ENCODE measurements at places on chromosomes 1 and 21. TPM values are rescaled to one million over a fixed set of nuclear protein-coding genes. Genes with fewer than 3 reads are reported as not detected.
A peak's percentile ranks its signal among the peaks of the same experiment; 100 is the strongest.

ATP6V1G3 gene
- not detected for total RNA-seq

UMODL1 gene
- not detected for total RNA-seq

ADCY10 gene
- total RNA-seq: 0.20 TPM

FGGY gene
- 25.6 TPM for total RNA-seq

COL8A2 gene
- total RNA-seq: 32.0 TPM

- no peak for DNase-seq
Measured at GRCh38 chr1:81600363-81600762, 200.4 kb upstream of the ADGRL2 start.

- no peaks in the 10 kb centered on the region for H3K36me3 ChIP-seq
- peak within 1 kb of the TSS; percentile 64 for H3K27ac ChIP-seq
- H3K27me3 ChIP-seq: no peaks in the 10 kb centered on the region
- no peak for DNase-seq
Measured at GRCh38 chr1:1918901-1919303, at the start of gene TMEM52. Gene TMEM52, minus strand, starts transcription at chr1:1919279. Its CDS starts 14 bp downstream, at chr1:1919265.

GRCh38 chr21:29583424-29583924 lies 284.8 kb downstream of the BACH1 start:
- no peaks in the 10 kb centered on the region for H3K27me3 ChIP-seq
- H3K4me3 ChIP-seq: no peak overlapping the region
- no peak overlapping the region for H3K27ac ChIP-seq
- no peak for DNase-seq
- no peaks in the 10 kb centered on the region for H3K36me3 ChIP-seq
- no peaks in the 10 kb centered on the region for H3K4me1 ChIP-seq

DNA sequence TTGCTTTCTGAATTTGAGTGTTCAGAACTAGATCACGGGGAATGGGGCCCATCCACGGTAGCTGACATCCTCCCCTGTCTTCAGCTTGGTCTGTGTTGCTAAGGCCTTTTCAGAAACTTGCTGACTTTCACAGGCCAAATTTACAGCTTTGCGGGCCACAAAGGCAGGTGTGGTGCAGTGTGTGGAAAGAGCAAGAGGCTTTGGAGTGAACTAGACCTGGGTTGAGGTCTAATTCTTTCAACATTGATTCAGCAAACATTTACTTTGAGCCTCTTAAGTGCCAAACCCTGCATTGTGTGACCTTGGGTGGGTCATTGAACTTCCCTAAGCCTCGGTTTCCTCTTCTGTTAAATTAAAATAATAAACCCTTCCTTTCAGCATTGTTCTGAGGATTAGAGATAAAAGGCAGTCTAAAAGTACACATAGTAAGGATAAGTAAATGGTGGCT lies 24.3 kb downstream of the STPG1 start:
- DNase-seq: no peak
- H3K27ac ChIP-seq: no peak overlapping the region
- H3K36me3 ChIP-seq: no peaks in the 10 kb centered on the region
- H3K4me1 ChIP-seq: peaks cover 63% of the 10 kb centered on the region
- H3K27me3 ChIP-seq: no peaks in the 10 kb centered on the region
